LHCN-M2 (cell line): ENCODE measurements at places on chromosomes 3 and 15. TPM values are rescaled to one million over a fixed set of nuclear protein-coding genes. Genes with fewer than 3 reads are reported as not detected.

Gene EFCAB12
- total RNA-seq: 0.06 and 0.26 TPM in 2 replicates

- DNase-seq: no peak
These were observed at the start of gene P2RY12 for GRCh38 chr3:151384741-151385174. Gene P2RY12, minus strand, starts transcription at chr3:151384753. Its CDS starts 45,908 bp downstream, at chr3:151338845.

- DNase-seq: no peak
These were observed 57.4 kb downstream of the ZBTB38 start for GRCh38 chr3:141425523-141426233.

DNA sequence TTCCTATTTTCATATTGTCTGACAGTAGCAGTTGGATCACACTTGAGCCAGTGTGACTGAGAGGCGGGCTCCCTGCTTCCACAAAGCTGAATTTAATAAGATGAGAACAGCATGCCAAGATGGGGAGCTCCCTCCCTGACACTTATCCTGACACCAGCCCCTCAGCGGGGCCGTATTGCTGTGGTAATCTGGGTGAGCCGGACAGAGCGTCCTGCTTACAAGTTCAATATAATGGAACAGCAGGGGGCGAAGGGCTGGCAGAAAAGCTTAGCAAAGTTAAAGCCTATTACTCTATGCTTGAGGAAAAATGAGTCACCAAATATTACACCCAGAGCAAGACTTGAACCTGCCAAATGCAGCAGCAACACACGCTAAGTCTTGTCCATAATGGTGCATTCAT is 163.8 kb upstream of the CMC1 start:
- DNase-seq: peak; percentile 29

DNA sequence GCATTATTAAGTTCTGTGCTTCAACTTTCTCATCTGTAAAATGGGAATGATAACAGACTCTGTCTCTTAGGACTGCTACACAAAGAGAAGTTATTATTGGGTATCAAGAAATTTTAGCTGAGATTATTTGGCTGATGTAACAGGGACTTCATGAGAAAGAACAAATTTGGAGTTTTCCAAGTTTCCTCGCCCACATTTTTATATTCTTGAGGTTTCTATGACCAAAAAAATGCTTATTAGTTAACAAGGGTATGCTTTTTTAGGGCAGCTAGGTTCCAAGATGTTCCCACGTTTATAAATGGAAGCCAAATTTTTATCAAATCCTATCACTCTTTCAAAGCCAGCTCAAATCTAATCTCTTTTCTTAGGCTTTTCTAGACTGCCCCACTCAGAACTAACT is 50.6 kb upstream of the C3orf80 start:
- DNase-seq: no peak

Gene HTR3E
- not detected in 2 replicates for total RNA-seq

GRCh38 chr15:90214553-90215196 is 13.5 kb downstream of the SEMA4B start:
- DNase-seq: no peak

Gene SPATA12
- total RNA-seq: 0.11 and 0.32 TPM in 2 replicates

GRCh38 chr15:78174401-78174800 is 25.2 kb downstream of the IDH3A start:
- no peak for DNase-seq

DNA sequence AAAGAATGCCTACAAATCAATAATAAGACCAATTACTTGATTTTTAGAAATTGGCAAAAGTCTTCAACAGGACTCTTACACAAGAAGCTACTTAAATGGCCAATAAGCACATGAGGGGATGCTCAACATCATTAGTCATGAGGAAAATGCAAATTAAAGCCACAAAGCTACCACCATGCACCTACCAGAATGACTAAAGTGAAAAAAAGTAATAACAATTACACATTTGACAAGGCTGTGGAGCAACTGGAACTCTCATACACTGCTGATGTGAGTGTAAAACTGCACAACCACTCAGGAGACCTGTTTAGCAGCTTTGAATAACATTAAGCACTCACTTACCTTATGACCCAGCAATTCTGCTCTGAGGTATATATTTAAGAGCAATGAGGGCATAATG is 68.4 kb downstream of the PPCDC start:
- no peak for DNase-seq

DNA sequence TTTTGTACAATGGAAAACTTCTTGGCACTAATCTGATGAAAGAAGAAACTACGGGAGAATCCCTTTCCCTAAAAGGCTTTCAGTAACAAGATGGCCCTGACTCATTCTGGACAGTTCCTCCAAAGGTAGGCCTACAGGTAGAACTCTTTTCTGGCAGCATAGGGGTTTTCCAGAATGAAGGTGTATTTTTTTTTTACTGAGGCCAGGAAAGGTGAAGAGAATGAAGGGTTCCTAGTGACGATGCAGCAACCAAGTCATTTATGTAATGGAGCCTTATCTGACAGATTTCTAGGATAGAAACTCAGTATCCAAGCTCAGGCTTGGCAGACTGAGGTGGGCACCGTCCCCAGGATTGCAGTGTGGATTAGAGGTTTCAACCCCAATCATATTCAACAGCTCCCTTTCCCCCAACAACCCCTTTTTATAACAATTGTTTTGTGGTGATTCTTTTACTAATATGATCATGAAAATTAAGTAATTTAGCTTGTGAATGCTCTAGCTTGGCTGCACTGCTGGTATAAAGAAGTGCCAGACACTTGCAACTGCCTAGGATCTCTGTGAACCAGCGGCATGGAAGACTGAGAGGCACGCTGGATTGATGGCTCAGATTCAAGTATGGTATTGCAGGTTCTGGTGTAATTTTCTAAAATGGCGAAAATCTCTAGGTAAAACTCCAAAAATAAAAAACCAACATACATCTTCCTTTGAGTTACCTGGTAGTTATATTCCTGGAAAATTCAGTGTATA is 8.7 kb upstream of the TRIM69 start:
- DNase-seq: no peak

DNA sequence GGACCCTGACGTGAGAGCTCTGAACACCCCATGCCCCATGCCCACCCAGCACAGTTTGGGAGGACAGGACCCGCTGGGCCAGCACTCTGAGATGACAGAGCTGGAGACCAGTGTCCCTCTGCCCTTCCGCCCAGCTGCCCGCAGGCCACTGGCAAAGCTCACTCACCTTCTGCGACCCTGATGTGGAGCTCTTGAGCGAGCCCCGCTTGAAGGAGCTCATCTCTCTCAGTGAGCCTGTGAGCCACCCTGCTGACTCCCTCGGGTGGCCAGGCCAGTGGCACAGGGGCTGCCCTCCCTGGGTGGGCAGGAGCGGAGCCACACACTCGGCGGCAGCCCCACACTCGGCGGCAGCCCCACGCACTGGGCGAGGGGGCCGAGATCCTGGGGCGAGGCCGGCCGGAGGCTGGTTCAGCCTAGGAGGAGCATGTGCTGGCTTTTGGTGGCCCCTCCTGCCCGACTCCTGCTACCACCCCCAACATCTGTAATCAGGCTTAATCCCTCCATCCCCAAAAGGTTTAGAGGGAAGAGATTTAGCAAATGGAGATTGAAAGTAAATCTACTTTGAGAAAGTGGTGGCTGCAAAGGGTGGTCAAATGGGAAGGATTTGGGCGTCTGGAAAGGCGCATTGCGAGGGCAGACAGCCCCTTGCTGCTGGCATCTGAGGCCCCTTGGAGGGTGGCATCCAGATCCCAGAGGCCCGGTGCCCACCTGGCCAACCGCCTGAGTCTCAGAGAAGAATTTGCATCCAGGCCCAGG is 59.4 kb upstream of the TRPM1 start:
- DNase-seq: no peak

GRCh38 chr3:61186030-61186429 is 65.2 kb downstream of the FHIT start:
- no peak for DNase-seq

GRCh38 chr3:195069501-195070251 is 201.3 kb downstream of the XXYLT1 start:
- no peak for DNase-seq

GRCh38 chr15:58746174-58746573 is 3.3 kb downstream of the ADAM10 start:
- DNase-seq: no peak

- DNase-seq: peak; percentile 16
These were observed 54.0 kb downstream of the TAFA4 start for GRCh38 chr3:68878322-68878721.

- DNase-seq: no peak
These were observed 50.1 kb upstream of the ABHD2 start for GRCh38 chr15:89038146-89038545.

GRCh38 chr3:131847966-131848510 is 186.8 kb downstream of the CPNE4 start:
- DNase-seq: no peak

Gene GRAMD2A
- 0.06 TPM in 1 of 2 replicates, not detected in the other for total RNA-seq

Gene MYRIP
- 0.11 TPM in 1 of 2 replicates, not detected in the other for total RNA-seq

- no peak for DNase-seq
These were observed 3.0 kb upstream of the IL5RA start for GRCh38 chr3:3113042-3113709.

- peak; percentile 59 for DNase-seq
These were observed 72.3 kb downstream of the CD200R1L start for GRCh38 chr3:112774293-112774926.

DNA sequence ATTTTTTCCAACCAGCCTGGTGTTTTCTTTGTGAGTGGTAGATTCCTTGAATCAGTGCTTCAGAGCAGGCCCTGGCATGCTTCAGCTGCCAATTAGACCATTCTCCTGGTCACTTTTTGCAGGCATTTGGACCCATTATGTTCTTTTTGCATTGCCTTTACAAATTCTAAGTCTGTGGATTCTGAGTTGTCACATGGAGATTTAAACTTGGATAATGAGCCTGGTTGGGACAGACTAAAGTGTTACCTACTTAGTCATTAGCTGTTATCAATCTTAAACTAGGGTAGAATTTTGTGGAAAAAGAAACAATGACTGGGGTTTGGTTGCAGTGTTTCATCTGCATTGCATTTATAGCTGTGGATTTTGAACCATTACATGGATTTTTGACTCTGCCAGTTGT is 40.6 kb downstream of the ARHGEF26 start:
- no peak for DNase-seq
